ENCODE measurements at places on chromosomes 2 and 18.

GRCh38 chr2:226995625-226996041, 159.8 kb downstream of the RHBDD1 start:
- DNase-seq = no peak

DNA sequence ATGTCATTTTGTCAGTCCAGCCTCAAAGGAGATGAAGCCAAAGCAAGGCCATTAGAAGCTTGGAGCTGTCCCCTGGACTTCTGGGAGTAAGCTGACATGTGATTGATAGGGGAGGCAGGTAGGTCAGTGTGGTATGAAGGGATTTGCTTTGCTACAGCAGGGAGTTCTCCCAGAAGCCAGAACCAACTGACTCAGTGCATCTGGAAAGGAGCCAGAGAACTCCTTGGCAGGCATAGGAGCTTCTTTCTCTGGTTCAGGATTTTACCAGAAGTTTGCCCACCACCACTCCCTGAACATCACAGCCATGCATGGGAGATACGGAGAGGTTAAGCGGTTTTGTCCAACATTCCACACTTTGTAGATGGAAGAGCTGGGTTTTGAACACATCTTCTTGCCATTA, 24.5 kb upstream of the KCNE4 start:
- no peak for DNase-seq

- no peak for DNase-seq
Observed at GRCh38 chr2:72289283-72289682, 141.6 kb upstream of the CYP26B1 start.

GRCh38 chr2:85590950-85591349, 4.6 kb upstream of the RNF181 start:
- no peak for DNase-seq

- DNase-seq = no peak
Observed at GRCh38 chr2:232477751-232478510, 9.7 kb downstream of the ECEL1 start.

DNA sequence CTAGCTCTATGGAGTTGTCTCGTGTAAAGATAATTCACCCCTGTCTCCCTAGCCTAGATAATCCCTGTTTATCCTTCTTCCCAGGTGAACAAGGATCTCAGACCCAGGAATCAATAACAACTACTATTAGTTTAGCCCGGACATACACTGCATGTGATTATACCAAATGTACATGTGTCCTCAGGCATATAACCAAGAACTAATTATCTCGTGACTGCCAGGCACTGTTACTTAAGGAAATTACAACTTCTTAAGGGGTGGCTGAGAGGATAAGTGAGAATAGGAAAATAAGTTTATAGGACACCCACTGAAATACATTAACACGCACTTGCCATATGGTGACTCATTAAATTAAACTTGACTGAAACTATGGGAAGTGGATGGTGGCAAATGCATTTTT, 126.6 kb downstream of the CNTNAP5 start:
- no peak for DNase-seq

DNA sequence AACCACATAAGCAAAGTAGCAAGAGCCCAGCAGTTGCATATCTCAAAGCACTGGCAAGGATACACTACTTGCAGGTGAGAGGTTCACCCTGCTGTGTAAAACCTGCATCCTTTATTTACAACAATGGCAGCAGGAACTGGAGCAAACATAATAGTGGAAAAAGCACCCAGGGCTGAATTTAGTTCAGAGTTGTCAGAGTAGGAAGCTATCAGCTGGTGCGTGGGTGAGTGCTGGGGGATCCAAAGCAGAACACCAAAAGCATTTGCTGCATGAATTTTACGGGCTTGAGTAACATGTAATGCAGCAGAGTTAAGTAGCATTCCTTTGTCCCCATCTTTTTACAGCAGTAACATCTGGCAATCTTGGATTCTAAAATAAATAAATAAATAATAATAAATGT, 73.5 kb upstream of the SRD5A2 start:
- no peak for DNase-seq

DNA sequence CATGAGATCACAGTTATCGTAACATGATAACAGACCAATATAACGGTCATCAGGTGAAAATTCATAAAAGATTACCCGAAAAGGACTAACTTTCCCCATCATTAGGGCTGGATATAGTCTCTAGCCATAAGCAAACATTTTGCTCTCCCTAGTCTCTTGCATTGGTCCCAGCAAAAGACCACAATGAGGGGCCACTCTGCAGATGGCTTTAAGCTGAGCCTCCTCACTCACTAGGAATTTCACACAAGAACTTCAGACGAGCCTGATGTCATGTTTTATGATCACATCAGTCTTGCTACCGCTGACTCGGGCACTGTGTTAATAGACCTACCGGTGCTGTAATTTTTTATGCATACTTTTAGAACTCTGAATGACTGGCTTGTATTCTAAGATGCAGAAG, 35.2 kb downstream of the STK17B start:
- no peak for DNase-seq

DNA sequence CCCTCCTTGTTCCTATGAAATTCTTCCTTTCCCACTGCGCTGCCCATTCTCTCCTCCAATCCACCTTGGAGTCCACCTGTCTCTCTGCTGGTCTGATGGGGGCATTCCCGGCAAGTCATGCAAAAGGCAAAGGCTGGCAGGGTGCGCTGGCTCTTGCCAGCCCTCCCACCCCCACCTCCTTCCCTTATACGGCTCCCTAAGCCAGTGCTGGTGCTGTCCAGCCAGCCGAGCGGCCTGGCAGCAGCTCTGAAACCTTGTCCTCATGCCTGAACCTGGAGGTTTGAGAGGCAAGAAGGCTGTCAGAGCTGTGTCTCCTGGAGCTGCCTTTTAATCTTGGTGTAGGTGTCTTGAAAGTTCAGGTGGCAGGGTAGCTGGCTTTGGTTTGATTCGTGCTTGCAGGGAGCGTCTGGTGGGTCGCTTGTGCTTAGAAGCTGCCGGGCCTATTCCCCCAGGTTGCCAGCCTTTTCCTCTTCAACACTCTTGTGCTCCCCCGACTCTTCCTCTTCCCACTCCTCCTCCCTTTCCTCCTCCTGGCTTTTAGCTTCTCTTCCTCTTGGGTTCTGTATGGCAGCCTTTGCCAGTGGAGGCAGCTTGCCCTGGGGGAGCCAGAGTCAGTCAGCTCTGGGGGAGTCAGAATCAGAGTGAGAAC, 748 bp downstream of the LIPG start:
- DNase-seq = no peak

DNA sequence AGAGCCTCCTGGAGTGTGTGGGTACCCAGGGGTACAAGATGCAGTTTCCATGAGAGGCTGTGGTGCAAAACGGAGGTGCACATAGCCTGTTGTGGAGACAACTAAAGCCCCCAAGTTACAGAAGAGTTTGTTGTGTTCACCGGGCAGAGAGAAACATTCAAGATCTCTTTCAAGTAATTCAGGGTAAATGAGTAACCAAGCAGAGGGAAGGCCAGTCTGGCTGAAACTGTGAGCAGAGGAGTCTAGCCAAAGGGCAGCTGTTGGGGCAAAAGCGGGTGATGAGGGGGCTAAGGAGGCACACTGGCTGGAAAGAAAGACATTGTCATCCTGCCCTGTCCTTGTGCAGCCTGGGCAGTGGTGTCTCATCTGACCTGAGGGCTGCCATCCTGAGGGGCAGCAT, 52.0 kb downstream of the CXCR4 start:
- DNase-seq = no peak

DNA sequence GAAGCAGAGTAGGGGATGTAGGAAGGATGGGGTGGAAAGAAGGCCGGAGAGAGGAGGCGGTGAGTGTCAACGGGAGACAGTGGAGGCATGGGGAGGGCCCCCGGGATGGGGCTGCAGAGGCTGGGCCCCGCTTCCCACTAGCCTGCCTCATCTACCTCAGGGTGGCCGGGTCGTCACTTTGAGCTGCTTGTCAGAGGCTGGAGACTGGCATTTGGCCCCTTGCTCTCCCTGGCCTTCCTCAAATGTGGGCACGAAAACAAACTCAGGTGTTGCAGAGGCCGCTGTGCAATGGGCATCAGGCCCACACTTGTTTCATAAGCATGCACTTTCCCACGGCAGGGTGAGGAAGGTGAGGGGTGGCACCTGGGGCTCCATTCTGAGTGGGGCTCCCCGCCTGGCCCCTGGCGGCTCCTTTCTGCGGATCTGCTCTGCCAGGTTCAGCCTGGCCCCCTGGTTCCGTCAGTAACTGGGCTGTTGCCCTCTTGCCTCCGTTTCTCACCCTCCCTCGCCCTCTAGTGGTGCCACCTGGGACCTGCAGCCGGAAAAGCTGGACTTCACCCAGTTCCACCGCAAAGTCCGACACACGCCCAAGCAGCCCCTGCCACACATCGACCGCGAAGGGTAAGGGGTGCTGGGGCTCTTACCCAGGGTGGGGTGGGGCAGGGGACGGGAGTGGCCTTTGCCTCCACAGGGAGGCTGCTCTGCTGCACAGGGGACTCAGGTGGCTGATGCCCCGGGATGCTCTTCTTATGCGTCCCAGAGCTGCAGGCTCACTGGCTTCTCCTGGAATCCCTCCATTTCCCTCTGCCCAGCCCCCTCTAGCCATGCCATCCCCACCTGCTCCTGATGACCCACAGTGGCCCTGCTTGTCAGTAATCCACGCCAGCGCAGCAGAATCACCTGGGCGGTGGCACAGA, 125.4 kb downstream of the CTIF start:
- peak; percentile 50 for DNase-seq

- no peak for DNase-seq
Observed at GRCh38 chr2:108459441-108459840, 10.4 kb downstream of the GCC2 start.

DNA sequence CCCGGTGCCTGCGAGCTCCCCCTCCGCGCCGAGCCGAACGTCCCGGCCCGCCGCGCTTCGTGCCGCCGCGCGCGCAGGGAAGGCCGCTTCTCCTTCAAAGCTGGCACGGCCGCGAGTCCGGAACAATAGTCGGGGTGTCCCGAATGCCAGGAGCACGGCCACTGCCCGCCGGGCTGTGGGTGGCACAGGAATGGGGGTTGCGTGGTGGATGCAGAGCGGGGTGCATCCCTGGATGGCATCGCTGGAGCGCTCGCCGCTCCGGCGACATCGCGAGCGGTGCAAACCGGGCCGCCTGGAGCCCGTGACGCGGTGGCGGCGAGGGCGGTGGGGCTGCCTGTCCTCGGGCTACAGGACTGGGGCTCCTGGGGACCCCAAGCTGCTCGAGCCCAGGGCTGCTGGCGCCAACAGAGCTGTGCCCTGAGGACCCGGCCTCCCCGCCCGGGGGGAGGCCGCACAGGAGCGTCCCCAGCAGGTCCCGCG, 1.1 kb upstream of the SATB2 start:
- no peak for DNase-seq

DNA sequence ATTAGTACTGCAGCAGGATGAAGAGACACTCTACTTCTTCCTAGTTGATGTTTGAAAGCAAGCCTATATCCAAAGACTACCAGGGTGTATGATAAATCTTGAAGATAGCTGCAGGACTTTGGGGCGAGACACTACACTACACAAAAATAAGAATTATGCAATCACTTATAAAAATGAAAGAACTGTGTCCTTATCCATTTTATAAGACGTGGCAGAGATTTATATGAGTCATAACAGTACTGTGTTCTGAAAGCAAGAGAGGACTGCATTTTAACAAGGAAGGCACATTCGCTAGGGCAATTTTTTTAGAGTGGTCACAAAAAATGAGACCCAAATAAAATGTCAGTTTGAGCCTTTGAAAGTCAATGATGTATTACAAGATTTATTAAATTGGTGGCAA, 617.0 kb upstream of the LINC00305 start:
- no peak for DNase-seq

DNA sequence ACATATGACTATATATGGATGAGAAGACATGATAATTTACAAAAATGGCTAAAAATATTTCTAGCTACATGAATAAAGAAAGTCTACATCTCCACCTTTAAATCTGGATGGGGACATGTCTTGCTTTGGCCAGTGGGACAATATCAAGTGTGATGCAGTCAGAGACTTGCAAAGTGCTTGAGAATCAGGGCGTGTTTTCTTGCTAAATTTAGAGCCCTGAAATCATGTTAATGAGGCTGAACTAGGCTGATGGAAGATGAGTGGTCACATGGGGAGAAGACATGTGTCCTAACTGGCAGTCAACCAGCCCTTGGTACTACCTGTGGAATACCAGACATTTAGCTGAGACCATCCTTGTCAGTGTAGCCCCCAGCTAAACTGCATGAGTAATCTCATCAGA, 278.5 kb upstream of the RGPD4 start:
- DNase-seq = no peak

DNA sequence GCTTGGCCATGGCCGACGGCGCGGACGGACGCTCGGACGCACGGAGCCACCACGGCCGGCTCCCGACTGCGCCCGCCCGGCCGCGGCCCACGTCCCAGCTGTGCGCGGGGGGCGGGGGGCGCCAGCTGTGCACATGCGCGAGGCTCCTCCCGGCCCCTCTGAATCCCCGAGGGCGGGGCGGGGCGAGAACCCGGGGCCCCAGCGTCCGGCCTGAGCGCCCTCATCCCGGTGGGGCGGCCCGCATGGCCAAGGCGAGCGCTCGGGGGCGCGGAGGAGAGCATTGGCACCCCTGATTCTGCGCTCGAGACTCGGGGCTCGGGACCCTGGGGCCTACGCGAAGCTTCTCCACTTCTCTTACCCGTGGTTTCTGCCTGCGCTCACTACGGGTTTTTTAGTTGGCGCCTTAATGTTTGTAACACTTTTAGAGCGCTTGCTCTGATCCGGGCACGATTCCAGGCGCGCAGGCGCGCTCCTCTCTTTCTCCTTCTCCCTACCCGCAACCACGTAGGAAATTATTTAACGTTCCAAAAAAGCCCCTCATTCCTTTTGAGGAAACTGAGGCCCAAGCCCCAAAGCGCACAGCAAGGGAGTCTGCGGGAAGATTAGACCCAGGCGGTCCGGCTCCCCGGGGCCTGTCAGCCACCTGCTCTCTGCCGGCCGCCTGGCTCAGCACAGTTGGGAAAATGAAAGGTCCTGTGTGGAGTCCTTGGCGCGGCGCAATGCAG, at the start of gene PXDN:
TSS of gene PXDN (minus strand) at position 70 of the 725 bp plus-strand sequence. CDS start at position 10, 60 bp downstream.
- DNase-seq = no peak

- no peak for DNase-seq
Observed at GRCh38 chr2:2825062-2825461, 494.0 kb upstream of the MYT1L start.

GRCh38 chr2:43224131-43224570, 2.3 kb downstream of the ZFP36L2 start:
- peak; percentile 15 for DNase-seq

GRCh38 chr18:62741118-62741566, 25.8 kb downstream of the PHLPP1 start:
- DNase-seq = no peak

- no peak for DNase-seq
Observed at GRCh38 chr2:234175649-234176048, 125.1 kb downstream of the SPP2 start.

GRCh38 chr2:104385743-104386142, 468.2 kb upstream of the POU3F3 start:
- no peak for DNase-seq

DNA sequence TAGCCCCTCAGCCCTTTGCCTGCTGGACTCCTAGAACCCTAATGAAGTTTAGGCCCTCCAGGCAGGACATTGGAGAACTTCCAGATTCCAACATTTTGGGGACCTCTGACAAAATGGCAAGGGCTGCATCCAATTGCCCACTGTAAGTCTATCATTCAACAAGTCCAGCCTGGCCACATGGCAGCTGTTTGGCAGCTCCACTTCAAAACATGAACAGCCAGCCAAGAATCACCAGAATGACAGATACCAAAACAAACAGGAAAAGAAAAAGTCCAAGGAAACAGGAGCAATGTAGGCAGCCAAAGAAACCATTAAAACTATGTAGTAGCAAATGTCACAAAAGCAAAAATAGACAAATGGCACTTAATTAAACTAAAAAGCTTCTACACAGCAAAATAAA, 25.5 kb downstream of the SLC4A5 start:
- DNase-seq = no peak

GRCh38 chr2:38634684-38635083, 31.2 kb upstream of the GALM start:
- no peak for DNase-seq

GRCh38 chr2:45072064-45072861, 63.0 kb upstream of the SIX2 start:
- no peak for DNase-seq
